Activated T-helper 9 cell treated with anti-CD3 and anti-CD28 coated beads, Interleukin-2, amount 50 U/mL, for 16 hours (primary cell): ENCODE measurements at places on chromosomes 2 and 18.

DNA sequence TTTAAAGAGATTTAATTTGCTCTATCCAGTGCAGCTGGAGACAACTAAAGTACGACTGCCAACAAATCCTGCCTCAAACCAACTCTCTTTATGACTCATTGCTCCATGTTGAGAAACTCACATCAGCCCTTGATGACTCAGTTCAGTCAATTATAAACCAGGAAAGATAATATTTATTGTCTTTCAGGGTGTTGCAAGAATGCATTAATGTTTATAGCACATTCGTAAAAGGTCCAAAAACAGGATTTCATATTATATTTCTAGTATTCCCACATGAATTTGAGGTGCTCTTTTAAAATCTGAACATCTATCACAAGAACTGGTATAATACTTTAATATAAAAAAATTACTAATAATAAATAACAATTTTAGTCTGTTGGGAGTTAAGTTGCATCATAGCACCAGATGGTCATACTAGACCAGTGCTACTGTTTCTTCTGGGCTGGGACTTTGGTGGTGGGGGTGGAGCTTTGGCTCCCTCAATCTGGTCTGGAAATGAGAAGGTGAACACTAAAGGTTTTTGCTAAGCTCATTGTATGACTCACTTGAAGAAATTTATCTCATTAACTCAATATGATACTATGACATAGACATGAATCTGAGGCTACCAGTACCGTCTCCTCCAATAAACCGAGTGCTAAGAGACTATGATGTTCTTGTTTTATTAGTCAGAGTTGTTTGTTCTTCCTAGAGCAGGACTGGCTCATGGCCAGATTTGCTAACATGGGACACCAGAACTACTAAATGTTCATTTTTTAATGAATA lies 26.6 kb upstream of the MAP3K20 start:
- DNase-seq: no peak

GRCh38 chr2:19377717-19378116 lies 19.3 kb upstream of the OSR1 start:
- no peak for DNase-seq

DNA sequence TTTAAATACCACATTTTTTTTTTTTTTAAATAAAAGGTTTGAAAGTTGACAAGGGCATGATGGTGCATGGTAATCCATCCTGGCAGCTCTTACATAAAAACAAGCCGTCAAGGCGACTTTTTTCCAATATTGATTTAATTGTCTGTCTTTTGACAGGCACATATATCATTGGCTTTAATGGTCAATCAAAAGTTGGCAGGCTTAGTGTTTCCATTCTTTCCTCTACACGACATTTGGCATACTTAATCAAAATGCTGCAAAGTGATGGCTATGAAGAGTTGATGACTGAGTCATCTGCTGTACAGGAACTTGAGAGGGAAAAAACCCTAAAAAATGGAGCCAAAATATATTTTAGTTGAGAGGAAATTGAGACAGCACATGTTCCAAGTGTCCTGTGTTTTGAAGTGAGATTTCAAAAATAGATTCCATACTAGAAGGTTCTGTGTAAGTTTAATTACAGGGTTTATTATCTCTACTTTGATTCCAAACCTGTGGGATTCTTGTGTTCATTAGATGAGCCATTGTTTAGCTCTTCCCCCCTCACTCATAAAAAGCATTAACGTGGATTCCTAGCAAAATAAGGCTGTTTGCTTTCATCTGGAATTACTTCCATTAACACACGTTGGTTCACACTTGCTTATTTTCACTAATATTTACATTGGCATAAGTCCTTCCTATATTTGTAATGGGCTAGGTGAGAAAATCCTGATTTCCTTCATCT lies 3.2 kb downstream of the TSHZ1 start:
- DNase-seq: no peak

DNA sequence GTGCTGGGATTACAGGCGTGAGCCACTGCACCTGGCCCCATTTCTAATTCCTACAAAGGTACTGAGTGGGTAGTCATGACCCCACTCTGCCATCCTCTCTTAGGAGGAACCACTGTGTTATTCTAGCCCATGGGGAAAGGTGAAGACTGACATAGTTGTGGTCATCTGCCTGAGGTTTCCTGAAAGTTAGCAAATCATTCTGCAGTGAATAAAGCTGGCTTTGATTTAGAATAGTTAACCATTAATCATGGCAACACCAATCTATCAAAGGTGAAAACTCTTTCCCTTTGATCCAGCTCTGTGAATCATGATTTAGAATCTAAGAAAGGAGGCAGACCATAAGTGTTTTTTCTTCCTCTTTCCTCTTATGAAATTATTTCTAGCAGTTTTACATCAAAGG lies 50.8 kb downstream of the SUMO1 start:
- DNase-seq: no peak

DNA sequence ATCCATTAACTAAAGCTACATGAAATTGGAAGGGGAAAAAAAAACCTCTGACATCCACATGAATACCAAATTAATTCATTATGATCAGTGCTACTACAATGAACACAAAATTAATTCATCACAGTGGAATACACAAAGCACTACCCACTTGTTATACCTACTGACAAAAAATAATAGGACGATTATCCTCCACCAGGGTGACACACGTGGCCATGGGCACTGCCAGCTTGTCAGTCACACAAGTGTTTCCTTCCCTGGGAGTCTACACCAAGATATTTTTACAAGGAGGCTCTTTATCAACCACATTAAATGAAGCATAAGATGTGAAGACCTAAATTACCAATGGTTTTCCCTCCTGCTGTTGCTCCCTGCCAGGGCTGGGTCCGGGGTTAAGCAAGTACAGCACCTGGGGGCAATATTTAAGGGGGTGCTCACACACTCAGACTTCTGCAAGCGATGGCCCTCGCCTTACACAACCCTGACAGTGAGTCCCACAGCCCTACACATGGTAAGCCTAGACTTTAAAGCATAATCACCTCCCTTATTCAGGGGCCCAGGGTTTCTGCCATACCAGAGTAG lies 90.1 kb downstream of the TCF4 start:
- no peak for DNase-seq

DNA sequence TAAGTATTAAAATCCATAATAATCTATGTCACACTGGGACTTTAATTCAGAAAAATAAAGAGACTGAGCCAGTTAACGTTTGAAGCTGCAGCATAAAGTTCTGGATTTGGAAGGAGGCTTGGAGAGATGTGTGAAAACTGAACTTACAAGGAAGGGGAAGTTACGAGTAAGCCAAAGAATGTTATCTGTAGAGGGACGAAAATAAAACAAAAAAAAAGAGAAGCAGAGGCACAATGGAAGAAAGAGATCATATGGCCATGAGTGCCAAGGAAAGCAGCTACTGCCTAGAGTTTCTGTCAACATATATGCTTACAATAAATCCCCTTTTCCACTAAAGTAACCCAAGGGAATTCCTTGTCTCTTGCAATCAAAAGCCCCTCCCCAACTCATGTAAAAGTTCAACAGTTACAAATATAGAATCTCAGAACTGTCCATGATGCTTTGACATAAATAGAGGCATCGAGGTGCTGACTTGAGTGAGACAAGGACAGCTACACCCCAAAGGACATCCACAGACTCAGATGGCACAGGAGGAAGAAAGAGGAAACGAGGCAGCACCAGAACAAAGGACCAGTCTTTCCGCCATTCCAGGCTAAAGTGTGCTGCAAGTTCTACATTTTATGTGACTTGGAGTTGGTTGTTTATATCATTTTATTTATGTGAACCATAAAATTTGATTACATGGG lies 16.1 kb upstream of the ARL5A start:
- DNase-seq: no peak

- no peak for DNase-seq
These were observed 21.2 kb upstream of the RPL37A start for GRCh38 chr2:216477283-216478035.

GRCh38 chr18:74479486-74480148 lies 16.5 kb upstream of the CNDP2 start:
- no peak for DNase-seq

DNA sequence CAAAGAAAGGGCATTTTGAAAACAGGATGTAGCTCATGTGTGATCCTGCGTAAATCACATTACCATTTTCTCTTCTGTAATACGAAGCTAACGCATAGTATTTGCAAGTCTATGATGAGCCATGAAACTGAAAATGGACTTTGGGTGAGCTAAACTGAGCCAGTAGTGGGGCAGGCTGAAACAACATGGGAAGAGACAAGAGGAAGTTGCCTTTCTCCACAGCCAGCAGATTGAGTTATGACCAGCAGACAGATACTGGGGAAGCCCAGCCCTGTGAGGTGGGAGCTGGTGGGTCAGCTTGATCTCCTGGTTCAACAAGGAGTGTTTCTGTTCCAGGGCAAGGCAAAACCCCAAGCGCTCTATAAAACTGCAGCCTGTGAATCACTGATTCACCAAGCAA lies 11.8 kb downstream of the CYRIA start:
- DNase-seq: no peak

- no peak for DNase-seq
These were observed 7.6 kb upstream of the BMP10 start for GRCh38 chr2:68878753-68879152.

- DNase-seq: no peak
These were observed 261.0 kb upstream of the SIX3 start for GRCh38 chr2:44680424-44680971.

DNA sequence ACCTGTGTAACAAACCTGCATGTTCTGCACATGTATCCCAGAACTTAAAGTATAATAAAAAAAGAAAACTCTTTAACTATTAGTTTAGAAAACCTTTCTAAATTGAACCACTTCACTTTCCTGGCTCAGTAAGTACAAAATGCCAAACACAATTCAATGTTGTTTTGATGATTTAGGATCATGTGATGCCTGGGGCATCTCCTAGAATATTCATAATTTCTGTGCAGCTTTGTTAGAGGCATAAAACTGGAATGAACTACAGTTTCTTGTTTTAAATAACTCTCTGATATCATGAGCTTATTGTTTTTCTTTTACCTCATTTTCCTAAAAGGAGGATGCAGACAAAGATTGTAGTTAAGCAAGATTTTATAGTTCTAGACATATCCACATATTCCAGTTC lies 139.0 kb upstream of the SESTD1 start:
- no peak for DNase-seq

DNA sequence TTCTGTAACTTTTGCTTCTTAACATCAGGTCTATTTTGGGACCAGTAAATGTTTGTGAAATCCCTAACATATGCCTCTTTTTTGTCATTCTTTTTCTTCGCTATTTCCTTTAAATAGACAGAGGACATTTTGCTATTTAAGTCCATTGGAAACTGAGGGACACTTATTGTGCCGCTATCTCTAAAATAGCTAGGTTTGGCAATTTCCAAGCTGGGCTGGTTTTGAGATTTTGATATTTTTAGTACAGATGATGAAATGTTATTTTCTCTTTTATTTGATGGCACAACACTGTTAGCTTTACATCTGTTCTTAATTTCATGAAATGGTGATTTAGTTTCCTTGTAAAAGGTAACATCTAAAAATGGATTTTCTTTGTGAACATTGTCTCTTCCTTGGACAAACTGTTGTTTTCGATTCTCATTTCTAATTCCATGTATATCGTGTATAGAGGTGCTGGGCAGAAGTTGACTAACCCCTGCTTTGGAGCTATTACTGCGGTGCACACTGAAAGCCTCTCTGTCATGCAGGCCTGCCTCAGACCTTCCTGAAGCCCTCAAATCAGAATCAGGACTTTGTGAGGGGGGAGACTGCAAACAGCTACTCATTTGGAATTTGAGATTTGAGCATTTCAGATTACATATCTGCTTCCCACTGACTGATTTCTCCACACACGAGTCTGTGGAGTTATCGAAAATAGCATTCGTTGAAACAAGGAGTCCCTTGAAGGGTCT lies 594 bp downstream of the RAD51AP2 start:
- DNase-seq: no peak

DNA sequence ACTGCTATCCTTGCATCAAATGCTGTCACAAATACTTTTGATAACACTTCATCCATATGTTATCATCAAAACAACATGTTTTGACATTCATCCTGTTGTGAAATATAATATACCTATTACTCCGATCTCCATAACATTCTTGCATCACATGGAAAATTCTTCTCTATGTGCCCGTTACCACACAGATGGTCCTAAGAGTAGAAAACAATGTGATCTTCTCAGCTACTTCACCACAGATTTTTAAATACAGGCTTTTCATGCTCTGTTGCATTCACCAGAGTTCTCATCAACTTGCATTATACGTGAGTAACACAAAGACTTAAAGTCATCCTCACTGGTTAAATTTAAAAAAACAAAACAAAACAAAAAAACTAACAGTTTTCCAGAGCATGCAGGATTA lies 1603.3 kb upstream of the ZEB2 start:
- no peak for DNase-seq

GRCh38 chr2:30545875-30546274 lies 98.8 kb downstream of the LCLAT1 start:
- DNase-seq: no peak

DNA sequence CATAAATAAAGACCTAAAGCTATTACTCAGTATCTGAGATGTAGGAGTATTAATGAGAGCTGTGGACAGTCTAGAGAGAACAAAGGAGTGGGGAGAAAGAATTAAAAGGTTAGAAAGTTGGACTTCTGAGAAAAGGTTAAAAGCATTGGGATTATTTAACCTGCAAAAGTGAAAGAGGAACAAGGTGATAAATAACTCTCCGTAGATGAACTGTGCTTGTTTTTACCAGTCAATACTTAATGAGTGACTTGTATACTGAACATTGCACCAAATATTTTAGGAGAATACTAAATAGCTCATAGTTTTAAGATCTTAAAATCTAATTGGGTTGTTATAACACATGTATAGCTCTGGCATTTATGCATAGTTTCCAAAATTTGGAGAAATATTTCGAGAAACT lies 137.5 kb downstream of the GPD2 start:
- DNase-seq: no peak

DNA sequence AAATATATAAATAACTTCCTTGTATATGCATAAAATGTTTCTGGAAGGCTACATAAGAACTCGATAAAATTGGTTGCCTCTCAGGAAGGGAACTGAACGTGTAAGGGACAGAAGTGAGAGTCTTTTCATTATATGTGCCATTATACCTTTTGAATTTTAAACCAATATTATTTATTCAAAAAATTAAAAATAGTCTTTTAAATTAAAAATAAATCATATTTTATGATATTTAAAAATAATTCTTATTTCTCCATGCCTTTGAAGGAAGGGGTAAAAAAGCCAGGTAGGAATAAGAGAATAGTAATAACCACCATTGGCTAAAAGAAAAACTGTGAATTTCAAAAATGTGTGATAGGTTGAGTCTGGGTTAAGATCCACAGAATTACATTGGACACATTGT lies 45.7 kb upstream of the C2orf74 start:
- no peak for DNase-seq

GRCh38 chr2:3208179-3208578 lies 169.4 kb downstream of the EIPR1 start:
- DNase-seq: no peak

DNA sequence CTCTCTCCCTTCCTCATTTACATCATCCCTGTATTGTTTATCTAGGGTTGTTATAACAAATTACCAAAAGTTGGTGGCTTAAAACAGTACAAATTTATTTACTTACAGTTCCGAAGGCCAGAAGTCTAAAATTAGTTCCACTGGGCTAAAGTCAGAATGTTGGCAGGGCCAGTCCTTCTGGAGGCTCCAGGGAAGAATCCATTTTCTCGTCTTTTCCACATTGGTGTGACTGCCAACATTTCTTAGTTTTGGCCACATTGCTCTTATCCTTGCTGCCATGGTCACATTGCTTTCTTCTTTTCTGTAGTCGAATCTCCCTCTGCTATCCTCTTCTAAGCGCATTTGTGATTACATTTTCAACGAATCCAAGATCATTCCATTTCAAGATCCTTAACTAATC lies 34.7 kb downstream of the ICOS start:
- no peak for DNase-seq
